Adrenal gland (tissue), 19 donors: ENCODE measurements at places on chromosomes 16 and 17. TPM values are rescaled to one million over a fixed set of nuclear protein-coding genes. Genes with fewer than 3 reads are reported as not detected.
A peak's percentile ranks its signal among the peaks of the same experiment; 100 is the strongest.

The UMOD gene
- total RNA-seq = not detected

The VMO1 gene
- 4.9 TPM for total RNA-seq

GRCh38 chr17:73713136-73713535 is 68.9 kb upstream of the SDK2 start:
- H3K4me3 ChIP-seq = no peak overlapping the region
- no peaks in the 10 kb centered on the region for H3K36me3 ChIP-seq
- no peak overlapping the region for H3K27ac ChIP-seq
- H3K27me3 ChIP-seq = no peaks in the 10 kb centered on the region
- H3K4me1 ChIP-seq = no peaks in the 10 kb centered on the region
- no peak for DNase-seq

- H3K4me3 ChIP-seq = peak overlapping the region; percentile 29
- no peaks in the 10 kb centered on the region for H3K4me1 ChIP-seq
- no peaks in the 10 kb centered on the region for H3K27me3 ChIP-seq
These were observed 33.2 kb upstream of the PLCG2 start for GRCh38 chr16:81745704-81746558.

GRCh38 chr17:50465635-50466034 is 3.0 kb downstream of the CHAD start:
- no peak for DNase-seq
- H3K4me3 ChIP-seq = no peak overlapping the region
- peaks cover 20% of the 10 kb centered on the region for H3K36me3 ChIP-seq
- no peak overlapping the region for H3K27ac ChIP-seq

- no peaks in the 10 kb centered on the region for H3K27me3 ChIP-seq
- peaks cover 11% of the 10 kb centered on the region for H3K4me1 ChIP-seq
- no peak overlapping the region for H3K4me3 ChIP-seq
- DNase-seq = peak; percentile 49
- no peaks in the 10 kb centered on the region for H3K36me3 ChIP-seq
- peak overlapping the region; percentile 28 for H3K27ac ChIP-seq
These were observed 20.4 kb downstream of the USP10 start for GRCh38 chr16:84720177-84720579.

GRCh38 chr16:84132527-84133285 is 12.3 kb downstream of the HSDL1 start:
- peaks cover 3% of the 10 kb centered on the region for H3K4me1 ChIP-seq
- H3K36me3 ChIP-seq = no peaks in the 10 kb centered on the region
- H3K27me3 ChIP-seq = no peaks in the 10 kb centered on the region
- no peak overlapping the region for H3K4me3 ChIP-seq

DNA sequence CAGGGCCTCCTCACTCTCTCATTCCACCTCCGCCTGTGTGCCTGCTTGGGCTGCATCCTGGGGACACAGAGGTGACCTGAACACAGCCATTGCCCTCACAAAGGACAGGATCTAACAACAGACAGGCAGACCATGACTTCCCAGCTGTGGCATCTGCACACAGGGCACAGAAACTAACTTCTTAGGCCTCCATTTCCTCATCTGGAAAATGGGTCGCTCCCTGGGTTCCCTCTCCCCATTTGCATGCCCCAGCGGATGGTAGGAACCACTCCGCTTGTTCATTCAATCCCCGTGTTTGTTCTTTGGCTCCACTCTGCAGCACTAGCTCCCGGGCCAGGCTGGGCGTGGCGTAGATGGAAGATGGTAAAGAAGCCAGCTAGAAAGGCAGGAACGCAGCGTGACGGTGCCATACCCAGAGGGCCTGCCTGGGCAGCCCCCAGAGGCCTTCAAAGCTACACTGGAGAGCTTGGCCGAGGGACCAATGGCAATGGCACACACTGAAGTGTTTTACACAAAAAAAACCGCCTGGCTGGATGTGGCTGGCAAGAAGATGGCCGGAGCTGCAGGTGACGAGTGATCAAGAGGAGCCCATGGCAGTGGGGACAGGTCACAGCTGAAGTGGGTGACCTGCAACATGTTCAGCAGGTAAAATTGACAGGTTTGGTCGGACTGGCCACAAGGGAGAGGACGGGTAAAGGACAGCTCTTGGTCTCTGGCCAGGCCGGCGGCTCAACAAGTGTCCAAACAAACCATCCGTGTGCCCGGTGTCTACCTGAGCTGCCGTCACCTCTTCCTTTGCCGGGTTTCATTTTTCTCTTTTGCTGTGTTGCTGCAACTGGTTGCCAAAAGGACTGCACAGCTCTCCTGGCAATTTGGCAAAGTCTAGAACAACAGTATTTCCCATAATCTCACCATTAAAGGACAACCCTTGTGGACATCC is 66.9 kb downstream of the SOCS1 start:
- no peaks in the 10 kb centered on the region for H3K27me3 ChIP-seq
- no peak overlapping the region for H3K4me3 ChIP-seq
- DNase-seq = no peak
